ENCODE measurements at places on chromosomes 13 and 19.

- no peak for DNase-seq
Measured at GRCh38 chr13:113598081-113598410, 13.5 kb downstream of the TFDP1 start.

DNA sequence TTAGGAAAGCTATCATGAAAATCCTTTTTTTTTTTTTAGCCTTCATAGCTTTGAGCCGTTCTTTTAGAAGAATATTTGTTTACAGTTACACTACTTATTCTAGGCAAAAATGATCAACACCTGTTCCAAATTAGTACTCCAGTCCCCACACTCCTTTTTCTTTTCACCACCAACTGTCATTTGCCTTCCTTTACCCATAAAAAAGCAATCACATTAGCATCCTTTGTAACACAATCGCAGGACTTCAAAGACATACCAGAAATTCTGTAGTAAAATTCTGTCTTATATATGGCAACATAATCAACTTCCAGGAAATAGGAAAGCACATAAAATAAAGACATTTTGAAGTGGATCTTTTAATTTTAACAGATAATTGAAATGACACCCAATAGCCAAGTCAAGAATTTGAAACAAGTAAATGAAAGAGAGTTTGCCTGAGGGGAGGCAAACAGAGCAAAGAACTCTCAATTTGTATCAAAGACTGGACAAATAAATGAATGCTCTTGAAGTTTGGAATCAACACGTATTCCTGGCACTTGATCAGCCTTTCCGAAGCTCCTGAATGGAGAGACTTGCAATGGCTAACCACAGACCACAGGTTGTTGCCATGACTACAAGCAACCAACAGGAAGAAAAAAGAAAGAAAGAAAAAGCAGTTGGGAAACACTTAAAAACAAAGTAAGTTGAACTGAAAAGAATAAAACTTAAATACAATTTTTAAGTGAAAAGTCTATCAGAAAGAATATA lies 206.8 kb downstream of the PCDH9 start:
- DNase-seq, result no peak

GRCh38 chr13:77099415-77099814 lies 72.5 kb upstream of the FBXL3 start:
- no peak for DNase-seq

DNA sequence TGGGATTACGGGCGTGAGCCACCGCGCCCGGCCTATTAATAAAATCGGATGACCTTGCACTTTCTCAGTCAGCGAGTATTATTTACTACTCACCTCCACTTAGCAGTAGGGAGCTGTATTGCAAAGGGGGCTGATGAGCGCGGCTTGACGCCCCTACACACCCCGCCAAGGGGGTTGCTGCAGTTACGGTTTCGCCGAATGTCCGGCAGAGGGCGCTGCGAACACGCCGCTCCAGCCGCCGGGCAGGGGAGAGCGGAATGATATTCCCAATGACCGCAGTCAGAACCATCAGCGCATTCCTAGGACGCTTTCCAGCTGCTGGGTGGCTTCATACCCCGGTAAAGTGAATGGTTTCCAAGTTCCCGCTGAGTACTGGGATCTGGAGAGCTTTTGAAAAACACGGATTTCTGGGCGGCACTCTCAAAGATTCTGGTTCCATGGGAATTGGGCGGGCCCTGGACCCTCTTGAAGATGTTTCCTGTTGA lies 30.0 kb upstream of the TPT1 start:
- peak; percentile 8 for DNase-seq

- no peak for DNase-seq
Measured at GRCh38 chr13:35475960-35476943, at the start of gene MAB21L1. TSS of gene MAB21L1 (minus strand) at chr13:35476689. CDS start at chr13:35476138, 551 bp downstream.

DNA sequence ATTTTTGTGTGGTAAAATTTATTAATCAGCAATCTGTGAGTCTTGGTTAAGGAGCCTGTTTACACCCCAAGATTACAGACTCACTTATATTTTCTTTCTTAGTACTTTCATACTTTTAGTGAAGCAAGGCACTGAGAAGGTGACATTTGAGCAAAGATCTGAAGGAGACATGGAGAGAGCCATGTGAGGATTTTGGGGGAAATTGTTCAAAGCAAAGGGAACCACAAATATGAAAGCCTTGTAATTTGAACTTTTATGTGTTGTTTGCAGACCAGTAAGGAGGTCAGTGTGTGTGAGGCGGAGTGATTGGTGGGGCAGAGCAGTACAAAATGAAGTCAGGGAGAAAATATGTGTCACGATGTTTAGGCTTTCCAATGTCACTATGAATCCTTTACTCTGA lies 140.7 kb upstream of the KLF12 start:
- DNase-seq, result no peak

DNA sequence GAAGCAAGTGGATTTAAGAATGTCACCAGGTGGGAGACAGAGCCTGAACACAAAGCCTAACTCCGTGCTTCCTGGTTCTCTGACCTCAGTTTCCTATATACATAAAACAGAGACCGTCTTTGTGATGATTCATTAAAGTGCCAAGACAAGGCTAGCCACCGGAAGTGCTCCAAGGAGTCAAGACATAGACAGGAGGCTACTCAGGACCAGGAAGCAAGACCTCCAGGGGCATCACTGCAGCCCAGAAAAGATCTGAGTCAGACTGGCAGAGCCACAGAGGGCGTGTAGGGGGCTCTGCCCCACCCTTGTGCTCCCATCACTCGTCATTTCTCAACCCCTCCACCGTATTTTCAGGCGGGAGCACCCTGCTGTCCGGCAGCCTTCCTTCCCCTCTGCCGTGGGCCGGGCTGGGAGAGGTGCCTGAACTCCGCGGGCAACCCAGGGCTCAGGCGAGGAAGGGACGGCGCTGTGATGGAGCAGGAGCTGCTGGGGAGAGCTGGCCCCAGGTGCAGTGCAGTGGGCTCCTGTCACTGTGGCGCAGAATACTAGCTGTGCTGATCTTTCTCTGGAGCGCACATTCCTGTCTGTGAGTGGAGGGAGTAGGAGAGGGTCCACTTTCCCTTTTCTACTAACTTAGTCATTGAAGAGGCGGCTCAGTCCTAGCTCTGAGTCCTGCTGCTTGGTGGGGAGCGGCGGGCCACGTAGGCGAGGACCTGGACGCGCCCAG lies 134.7 kb upstream of the GPR12 start:
- DNase-seq, result no peak

GRCh38 chr19:49217382-49217781 lies 59.8 kb downstream of the TRPM4 start:
- DNase-seq, result no peak

GRCh38 chr13:85288698-85289097 lies 510.5 kb downstream of the SLITRK6 start:
- DNase-seq, result no peak

DNA sequence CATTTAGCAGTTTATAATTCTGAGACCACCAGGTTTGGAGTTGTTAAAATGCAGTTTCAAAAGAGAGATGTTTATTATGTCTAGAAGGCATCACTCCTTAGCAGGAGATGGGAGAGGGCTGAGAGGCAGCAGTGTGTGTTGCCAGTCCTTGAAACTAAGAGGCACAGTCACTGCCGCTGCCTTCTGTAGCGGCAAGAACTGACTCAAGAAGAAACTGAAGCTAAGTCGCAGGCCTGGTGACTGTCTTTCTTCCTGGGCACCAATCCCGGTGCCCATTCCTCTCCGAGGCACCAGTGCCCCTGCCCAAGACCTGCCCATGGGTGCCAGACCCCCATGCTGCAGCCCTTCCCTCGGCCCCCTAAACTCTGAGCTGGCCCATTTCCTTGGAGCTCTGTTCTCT lies 20.1 kb downstream of the N4BP2L1 start:
- DNase-seq, result no peak

DNA sequence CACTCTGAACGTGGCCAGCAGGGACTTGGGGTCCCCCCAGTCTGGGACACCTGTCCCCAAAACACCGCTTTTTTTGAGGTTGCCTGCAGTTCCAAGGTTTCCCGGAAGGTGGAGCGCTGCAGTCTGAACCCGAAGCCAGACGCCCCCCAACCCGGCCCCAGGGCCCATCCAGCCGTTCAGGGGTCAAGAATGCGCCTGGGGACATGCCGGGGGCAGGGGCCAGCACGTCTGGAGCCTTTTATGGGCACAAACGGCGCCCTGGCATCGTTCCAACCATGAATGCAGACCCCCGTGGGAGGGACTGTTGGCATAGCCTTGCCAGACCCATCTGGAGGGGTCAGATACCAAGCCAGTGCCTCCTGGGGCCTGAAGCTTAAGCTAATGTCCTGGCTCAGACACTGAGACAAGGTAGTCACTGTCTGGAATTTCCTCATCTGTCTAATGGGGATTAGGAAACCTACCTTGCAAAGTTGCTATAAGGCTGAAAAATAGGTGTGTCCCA lies 6.9 kb downstream of the S1PR5 start:
- no peak for DNase-seq

GRCh38 chr13:83798731-83799130 lies 83.5 kb downstream of the SLITRK1 start:
- DNase-seq, result no peak

DNA sequence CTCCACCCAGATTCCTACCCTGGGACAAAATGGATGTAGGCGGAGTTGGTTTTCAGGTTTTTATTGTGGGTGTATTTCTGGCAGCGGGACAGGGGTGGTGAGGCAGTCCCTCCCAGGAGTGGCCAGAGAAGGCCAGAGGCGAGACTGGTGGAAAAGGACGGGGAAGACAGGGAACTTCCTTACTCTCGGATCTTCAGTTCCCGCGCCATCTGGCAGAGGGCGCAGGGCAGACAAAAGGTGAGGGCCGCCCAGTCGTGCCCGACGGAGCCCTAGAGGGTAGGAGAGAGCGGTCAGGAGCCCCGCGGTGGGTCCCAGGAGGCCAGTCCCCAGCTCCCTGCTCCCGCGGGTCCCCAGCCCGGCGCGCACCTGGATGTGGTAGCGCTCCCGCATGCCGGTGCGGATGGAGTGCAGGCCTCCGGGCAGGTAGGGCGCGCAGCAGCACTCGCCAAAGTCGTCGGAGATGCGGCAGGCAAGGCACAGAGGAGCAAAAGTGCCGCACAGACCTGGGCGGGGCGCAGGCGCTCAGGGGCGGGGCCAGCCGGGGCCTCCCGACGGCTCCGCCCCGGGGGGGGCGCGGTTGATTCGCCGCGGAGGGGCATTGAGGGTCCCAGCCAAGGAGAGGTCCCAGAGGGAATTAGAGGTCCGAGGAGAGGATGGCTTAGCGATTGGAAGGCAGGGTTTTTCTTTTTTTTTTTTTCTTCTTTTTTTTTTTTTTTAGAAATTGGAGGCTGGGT lies 3.0 kb downstream of the CNFN start:
- peak; percentile 36 for DNase-seq

GRCh38 chr19:36051236-36051635 lies 2.8 kb downstream of the THAP8 start:
- DNase-seq, result no peak

DNA sequence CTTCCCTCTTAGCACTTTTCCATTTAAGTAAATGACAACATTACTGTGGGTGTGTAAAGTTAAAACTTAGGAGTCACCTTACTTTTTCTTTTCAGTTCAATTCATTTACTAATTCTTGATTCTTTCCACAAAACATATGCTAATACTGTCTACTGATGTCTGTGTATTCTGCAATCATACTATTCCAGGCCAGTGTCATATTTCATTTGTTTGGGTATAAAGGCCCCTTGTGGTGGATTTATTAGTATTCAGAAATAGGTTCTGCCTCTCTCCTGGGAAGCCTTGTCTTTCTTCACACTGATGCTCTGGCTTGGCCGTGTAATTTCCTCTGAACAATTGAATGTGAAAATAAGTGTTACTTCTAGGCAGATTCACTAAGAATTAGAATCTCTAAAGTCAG lies 621.9 kb upstream of the SPRY2 start:
- DNase-seq, result no peak

- no peak for DNase-seq
Measured at GRCh38 chr13:96314974-96315373, 225.1 kb downstream of the HS6ST3 start.

- no peak for DNase-seq
Measured at GRCh38 chr19:48461982-48462655, 6.7 kb downstream of the KCNJ14 start.

DNA sequence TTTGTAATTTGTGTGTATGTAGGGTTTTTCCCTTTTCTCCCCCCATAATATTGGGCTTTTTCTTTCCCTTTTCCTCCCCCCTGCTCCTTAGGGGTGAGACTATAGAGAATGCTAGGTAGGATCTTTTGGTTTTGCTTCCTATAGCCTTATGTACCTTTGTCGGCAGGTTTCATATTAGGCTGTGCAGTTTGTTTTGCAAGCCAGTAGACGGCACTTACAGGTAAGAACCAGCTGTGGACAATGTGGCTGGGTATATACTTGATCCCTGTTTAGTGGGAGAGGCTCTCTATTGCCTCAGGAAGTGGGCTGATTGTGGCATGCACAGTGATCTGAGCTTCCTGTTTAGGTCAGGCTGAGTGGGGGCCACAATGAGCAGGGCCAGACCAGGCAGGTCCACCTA lies 359.2 kb upstream of the OBI1 start:
- no peak for DNase-seq

DNA sequence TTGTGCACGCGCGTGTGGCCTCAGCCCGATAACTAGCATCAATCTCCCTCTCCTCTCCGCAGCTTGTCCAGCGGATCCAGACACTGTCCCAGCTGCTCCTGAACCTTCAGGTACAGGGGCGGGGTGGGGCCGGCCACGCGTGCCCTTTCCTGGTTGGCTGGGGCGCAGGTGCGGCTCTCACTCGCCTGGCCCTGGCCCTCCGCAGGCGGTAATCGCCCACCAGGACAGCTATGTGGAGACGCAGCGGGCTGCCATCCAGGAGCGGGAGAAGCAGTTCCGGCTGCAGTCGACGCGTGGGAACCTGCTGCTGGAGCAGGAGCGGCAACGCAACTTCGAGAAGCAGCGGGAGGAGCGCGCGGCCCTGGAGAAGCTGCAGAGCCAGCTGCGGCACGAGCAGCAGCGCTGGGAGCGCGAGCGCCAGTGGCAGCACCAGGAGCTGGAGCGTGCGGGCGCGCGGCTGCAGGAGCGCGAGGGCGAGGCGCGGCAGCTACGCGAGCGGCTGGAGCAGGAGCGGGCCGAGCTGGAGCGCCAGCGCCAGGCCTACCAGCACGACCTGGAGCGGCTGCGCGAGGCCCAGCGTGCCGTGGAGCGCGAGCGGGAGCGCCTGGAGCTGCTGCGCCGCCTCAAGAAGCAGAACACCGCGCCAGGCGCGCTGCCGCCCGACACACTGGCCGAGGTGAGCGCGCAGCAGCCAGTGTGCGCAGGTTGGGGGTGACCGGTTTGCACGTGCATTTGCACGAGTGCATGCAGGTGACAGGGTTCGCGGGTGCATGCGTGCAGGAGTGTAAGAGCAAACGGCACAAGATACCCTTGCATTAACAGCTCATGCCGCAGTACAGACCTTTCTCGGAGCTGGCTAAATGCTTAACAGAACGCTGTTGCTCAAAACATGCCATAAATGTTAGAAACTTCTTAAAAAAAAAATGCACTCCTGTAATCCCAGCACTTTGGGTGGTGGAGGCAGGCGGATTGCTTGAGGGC lies 21.5 kb downstream of the PEX11G start:
- no peak for DNase-seq

- DNase-seq, result no peak
Measured at GRCh38 chr13:92530364-92530763, 696.2 kb upstream of the GPC6 start.

DNA sequence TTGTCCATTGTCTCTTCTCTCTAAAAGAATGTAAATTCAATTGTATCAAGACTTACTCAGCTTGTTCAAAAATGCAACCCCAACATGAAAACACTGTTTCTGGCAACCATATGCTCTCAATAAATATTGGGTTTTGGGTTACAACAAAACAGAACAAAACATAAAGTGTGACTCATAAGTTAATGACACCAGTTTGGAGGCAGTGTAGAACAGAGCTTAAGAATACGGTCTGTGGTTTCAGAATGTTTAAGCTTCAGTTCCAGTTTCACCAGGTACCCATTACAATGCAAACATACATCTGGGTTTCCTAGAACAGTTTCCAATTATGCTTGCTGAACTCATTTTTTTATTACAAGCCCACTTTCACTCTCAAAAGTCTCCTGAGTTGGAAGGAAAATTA lies 285.8 kb upstream of the PCDH9 start:
- no peak for DNase-seq
